ENCODE measurements at places on chromosomes 7 and 10.

- DNase-seq = no peak
Measured at GRCh38 chr7:98280296-98280695, 1.2 kb upstream of the BRI3 start.

- DNase-seq = no peak
Measured at GRCh38 chr7:50405221-50405620, 44.9 kb downstream of the FIGNL1 start.

DNA sequence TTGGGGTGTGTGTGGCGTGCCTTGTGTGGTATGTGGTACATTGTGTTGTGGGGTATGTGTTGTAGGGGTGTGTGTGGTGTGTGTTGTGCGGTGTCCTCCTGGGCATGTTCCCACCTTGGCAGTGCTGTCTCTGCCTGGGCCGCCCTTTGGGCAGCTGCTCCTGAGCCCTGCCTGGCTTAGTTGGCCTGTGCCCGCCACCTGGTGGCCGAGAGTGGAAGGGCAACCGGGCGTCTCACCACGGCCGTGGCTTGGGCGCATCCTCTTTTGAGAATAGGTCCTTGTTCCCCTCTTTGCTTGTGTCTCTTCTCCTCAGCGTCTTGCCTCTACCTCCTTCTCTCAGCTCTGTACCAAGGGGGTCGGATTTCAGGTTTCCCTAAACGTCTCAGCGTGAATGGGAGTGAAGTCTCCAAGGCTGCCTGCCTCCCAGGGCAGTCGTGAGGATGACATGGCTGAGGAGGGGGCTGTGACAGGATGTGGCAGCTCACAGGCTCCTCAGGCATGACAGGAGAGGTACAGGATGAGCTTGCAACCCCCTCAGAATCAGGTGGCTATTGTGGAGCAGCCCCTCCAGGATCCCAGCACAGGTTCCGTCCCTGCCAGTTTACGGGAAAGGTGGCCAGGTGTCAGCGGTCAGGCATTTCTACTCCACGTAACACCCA is 98.4 kb upstream of the PODXL start:
- peak; percentile 91 for DNase-seq

GRCh38 chr7:90396420-90396819 is 6.8 kb upstream of the CLDN12 start:
- DNase-seq = no peak

- no peak for DNase-seq
Measured at GRCh38 chr10:6774406-6774805, 194.3 kb upstream of the PRKCQ start.

DNA sequence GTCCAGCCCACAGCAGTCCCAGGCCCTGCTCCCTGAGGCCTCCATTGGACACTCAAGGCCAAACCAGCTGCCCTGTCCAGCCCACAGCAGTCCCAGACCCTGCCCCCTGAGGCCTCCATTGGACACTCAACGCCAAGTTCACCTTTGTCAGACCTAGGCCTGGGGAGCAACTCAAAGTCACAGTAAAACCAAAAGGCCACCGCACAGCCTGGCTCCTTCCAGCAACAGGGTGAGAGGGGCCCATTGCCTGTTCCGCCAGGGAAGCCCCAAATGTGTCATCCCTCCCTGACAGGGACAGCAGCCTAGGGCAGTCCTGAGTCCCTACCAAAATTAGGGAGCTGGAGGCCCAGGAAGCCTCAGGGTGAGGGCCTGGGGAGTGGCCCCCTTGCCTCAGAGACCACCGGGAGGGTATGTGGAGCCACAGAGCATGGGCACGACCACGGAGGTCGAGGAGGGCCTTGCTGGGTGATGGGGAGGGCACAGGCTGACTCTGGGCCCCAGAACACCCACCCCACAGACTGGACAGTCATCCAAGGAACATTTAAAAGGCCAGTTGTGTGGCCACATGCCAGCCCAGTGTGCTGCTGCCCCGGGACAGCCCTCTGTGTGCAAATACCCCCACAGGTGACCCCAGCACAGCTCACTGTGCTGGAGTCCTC is 66.5 kb upstream of the PPP2R2D start:
- DNase-seq = no peak

- peak; percentile 84 for DNase-seq
Measured at GRCh38 chr10:118017850-118018249, 28.9 kb downstream of the RAB11FIP2 start.

DNA sequence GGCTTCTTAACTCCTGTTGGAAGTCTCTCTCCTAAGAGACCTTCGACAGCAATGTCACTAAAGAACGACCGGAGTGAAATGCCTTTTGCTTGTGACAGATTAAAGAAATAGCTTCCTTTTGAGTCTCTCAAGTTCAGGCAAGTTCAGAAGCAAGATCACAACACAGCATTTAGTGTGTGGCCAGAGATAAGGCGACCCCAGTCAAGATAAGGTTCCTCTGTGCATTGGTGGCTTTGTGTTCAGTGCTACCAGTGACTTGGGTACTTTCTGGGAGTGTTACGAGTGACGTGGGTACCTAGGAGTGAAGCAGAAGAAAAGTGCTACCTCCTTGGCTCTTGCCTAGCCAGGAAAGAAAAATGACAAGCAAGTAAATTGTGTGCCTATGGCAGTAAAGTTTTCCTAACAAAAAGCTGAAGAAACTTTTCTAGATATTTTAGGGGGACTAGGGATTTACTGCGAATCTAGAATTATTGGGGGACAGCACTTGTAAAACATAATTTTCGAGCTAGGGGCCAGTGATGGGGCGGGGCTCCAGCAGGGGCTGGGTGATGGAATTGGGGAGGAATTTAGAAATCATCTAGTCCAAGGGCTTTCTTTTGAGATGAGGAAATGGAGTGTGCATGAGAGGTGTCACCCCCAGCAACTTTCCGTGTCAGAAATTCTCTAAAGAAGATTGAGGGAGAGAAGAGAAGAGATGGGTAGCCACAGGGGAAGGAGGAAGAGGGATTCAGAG is 191.9 kb upstream of the LYZL2 start:
- no peak for DNase-seq

GRCh38 chr7:55965100-55965470 is 700 bp downstream of the NIPSNAP2 start:
- peak; percentile 38 for DNase-seq

DNA sequence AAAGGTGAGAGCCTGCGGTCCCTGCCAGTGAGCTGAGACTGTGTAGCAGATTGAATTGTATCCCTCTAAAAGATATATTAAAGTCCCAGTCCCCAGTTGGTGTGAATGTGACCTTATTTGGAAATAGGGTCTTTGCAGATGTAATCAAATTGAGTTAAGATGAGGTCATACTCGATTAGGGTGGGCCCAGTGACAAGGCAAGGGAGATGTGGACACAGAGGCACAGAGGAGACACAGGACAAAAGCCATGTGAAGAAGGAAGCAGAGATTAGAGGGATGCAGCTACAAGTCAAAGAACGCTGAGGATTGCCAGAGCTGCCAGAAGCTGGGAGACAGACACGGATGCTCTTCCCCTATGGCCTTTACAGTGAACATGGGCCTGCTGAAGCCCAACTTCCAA is 104.3 kb downstream of the CLEC2L start:
- no peak for DNase-seq

GRCh38 chr7:142745745-142746144 is 3.5 kb upstream of the PRSS1 start:
- DNase-seq = no peak

GRCh38 chr10:130025326-130025725 is 61.3 kb upstream of the EBF3 start:
- no peak for DNase-seq

- no peak for DNase-seq
Measured at GRCh38 chr7:95658676-95659075, 62.4 kb upstream of the PDK4 start.

GRCh38 chr7:47525066-47525623 is 56.8 kb downstream of the TNS3 start:
- no peak for DNase-seq

GRCh38 chr10:72946963-72947362 is 7.6 kb downstream of the PLA2G12B start:
- no peak for DNase-seq

DNA sequence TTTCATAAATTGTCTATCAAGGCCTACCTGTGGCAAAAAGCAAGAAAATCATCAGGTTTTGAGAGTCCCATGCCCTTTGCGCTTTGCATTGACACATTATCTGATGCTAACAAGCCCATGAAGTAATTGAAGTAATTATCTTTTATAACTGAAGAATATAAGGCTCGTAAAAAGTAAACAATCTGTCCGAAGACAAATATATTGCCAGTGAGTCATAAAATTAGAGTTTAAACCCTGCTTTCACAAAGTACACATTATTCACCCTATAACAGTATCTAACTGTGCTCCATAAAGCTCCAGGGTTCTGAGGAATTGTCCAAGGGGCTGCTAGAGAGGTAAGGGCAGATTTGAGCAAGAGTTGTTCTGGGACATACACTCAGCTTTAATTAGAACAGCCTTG is 102.3 kb upstream of the PPP1R3A start:
- no peak for DNase-seq

GRCh38 chr10:9294132-9294663 is 1239.7 kb downstream of the GATA3 start:
- DNase-seq = peak; percentile 66

DNA sequence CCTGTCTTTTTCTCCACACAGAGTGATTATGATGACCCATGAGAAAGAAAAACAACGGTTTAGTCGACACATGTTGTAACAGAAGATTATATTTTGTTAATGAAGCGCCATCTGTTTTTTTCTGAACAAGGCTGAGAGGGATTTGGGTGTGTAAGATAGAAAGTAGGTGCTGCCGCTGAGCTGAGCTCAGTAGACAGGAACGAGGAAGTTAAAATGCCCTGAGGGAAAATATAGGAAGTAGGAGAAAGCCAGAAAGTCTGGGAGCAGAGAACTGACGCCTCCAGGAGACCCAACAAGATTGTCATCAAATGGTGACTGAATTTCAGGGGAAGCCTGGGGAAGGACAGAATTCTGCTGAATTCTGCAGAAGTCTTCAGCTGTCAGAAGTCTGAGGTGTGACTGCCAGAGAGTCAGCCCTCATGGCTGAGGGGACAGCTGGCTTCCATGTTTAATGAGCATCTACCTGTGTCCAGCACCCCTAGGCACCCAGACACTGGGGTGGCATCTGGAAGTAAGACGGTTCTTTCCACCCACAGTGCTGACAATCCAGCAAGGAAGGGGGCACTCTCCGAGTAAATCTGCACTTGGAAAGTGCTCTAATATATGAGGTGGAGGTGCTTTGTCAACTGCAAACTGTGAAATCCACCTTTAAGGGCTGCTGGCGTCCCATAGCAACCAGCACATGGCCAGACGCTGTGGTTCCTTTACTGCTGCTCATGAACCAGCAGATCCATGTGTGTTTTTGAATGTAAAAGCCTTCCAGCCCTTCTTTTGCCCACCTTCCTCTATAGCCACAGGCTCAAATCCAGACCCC is 12.5 kb upstream of the TSPAN15 start:
- DNase-seq = no peak

DNA sequence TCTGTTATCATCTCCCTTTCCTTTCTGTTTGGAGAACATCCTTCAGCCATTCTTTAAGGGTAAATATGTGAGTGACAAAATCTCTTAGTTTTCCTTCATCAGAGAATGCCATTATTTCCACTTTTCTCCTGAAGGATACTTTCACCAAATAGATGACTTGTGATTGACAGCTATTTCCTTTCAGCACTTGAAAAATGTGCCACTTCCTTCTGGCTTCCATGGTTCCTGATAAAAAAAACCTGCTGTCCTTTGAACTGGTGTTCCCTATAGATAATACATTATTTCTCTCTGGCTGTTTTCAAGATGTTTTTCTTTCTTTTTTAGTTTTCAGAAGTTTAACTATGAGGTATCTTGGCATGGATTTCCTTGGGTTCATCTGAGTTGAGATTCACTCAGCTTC is 79.7 kb downstream of the TBXAS1 start:
- no peak for DNase-seq

DNA sequence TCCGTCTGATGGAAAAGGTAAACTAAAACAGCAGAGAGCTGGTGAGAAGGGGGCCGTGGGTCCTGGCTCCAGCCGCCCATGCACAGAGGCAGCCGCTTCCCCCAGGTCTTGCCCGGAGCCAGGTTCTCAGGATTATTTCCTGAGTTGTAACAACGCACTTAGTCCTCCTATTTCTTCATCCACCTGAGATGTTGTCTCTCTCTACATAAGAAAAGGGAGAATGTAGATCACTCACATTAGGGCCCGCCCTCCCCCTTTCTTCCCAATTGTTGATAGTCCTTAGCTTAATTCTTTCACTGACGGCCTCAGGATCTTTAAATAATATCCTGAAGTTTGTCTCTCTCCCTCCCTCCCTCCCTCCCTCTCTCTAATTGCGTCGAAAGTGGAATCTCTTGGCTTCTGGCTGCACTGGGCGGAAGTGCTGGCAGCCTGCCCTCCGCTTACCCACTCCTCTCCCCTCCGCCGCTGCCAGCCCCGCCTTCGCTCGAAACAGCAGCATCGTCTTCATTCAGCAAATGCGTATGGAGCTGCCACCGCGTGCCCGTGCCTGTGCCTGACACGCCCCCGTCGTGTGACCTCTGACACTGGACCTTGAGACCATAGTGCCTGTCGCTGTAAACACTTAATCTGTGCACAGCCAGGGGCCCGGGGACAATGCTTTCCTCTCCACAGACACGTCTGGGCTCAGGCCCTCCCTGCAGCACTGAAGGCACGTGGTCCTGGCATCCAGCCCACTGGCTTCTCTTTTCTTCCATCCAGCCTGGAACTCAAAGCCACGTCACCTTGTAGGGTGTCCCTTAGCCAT is 174.5 kb upstream of the PPP2R2D start:
- DNase-seq = peak; percentile 84

GRCh38 chr10:21212348-21212747 is 313.1 kb downstream of the SKIDA1 start:
- no peak for DNase-seq

GRCh38 chr7:34807548-34808340 is 149.7 kb downstream of the NPSR1 start:
- no peak for DNase-seq

GRCh38 chr10:98673171-98673782 is 226.5 kb upstream of the HPS1 start:
- DNase-seq = no peak

DNA sequence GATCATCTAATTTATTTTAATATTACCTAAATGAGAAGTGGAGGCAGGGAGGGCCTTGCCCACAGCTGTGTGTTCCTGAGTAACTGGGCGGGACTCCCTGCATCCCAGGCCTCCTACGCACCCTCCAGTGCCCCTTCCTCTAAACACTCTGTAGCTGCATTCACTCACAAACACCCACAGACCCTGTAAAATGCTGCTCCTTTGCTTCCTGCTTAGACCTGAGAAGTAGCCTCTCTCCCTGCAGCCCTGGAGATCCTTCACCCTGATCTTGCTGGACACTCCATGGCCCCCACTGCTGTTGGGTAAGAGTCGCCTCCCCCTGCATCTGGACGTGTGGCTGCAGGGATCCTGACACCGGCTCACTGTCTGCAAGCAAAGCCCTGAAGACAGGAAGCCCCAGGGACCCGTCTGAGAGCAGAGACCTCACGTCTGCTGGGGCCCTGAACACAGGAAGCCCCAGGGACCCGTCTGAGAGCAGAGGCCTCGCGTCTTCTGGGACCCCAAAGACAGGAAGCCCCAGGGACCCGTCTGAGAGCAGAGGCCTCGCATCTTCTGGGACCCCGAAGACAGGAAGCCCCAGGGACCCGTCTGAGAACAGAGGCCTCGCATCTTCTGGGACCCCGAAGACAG is 589.8 kb downstream of the DNAJB6 start:
- no peak for DNase-seq

- peak; percentile 74 for DNase-seq
Measured at GRCh38 chr7:17298840-17299482, 509 bp downstream of the AHR start.
